ENCODE measurements at places on chromosomes 5 and 9. TPM values are rescaled to one million over a fixed set of nuclear protein-coding genes. Genes with fewer than 3 reads are reported as not detected.

The ASS1 gene
- total RNA-seq = 3.4 TPM

GRCh38 chr9:16026886-16027285 lies 474.0 kb downstream of the CCDC171 start:
- DNase-seq = no peak

The CFAP90 gene
- total RNA-seq = not detected

DNA sequence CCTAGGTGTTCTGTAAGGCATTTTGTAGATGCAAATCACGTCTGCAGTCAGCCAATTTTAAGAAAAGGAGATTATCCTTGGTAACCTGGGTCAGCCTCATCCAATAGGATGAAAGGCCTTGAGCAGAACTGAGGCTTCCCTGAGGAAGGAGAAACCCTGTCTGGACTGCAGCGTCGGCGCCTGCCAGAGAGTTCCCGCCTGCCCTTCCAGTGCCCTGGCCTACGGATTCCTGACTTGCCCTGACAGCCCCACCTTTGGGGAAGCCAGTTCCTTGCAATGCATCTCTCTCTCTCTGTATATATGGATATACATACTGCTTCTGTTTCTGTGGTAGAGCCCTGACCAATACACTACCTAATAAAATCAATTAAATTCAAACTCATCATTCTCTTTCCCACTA lies 66.2 kb upstream of the RUFY1 start:
- no peak for DNase-seq

The LAMC3 gene
- total RNA-seq = 2.6 TPM

- peak; percentile 65 for DNase-seq
Measured at GRCh38 chr9:94002316-94003140, 47.4 kb upstream of the BARX1 start.

- DNase-seq = no peak
Measured at GRCh38 chr9:137556069-137556838, 4.6 kb downstream of the MRPL41 start.

The NDST1 gene
- total RNA-seq = 27.5 TPM

- DNase-seq = no peak
Measured at GRCh38 chr9:33234511-33235467, 5.2 kb upstream of the SPINK4 start.

GRCh38 chr9:68872026-68872501 lies 141.8 kb downstream of the PRKACG start:
- DNase-seq = no peak

- no peak for DNase-seq
Measured at GRCh38 chr9:134814598-134815215, 65.9 kb upstream of the FCN2 start.

DNA sequence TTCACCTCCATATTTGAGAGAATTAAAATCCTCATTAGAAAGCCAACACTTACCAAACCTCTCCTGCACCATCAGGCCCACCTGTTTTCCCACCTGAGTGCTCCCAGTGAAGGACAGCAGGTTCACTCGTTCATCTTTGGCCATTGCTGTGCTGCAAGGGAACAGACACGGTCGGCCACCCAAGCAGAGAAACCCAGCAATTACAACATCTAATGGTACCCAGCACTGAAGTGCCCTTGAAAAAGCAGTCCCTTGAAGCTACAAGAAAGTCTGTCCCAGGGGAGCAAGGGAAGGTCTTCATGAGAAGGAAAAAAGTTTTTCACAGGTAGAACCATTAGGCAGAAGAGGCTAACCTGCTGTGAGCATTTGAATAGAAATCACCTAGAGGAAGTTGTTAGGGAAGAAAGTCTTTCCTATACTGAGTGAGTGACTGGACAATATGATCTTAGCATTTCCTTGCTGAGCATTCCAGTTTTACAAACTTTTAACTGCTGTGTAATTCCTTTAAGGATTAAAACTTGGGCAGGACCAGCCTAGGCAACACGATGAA lies 26.7 kb downstream of the ALDH7A1 start:
- no peak for DNase-seq

The PCDHA4 gene
- total RNA-seq = under 0.01 TPM

DNA sequence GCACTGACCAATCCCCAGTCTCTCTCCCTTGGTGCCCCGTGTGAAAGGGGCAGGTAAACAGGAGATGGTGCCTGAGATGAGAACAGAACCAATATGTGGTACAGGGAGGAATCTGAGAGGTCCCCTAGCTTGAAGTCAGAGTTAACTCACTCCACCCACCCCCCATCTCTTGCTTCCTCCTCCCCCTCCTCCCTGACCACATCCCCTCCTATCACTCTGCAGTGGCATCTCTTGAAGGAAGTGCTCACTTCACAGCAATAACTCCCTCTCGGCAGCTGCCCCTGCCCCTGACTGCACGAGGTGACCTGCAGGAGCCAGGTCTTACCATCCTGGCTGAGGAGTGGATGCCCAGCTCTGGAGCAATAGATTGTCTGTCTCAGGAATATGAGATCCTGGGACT lies 224.0 kb downstream of the GAS1 start:
- DNase-seq = no peak

DNA sequence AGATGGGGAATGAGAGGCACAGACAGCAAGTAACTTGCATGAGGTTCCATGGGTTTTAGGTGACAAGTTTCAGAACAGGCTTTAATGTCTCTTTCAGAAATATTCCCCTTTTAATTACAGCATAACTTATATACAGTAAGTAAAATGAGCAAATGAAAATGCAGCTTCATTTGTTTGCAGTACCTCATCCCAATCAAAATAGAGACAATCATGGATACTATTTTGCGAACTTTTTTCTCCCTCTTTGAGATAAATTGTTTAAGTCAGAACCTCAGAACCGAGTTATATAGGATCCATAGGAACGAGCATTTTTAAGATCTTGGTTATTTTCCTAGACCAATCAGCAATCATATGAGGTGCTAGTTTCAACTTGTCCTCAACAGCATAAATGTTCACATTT lies 3.5 kb downstream of the LCP2 start:
- DNase-seq = no peak

DNA sequence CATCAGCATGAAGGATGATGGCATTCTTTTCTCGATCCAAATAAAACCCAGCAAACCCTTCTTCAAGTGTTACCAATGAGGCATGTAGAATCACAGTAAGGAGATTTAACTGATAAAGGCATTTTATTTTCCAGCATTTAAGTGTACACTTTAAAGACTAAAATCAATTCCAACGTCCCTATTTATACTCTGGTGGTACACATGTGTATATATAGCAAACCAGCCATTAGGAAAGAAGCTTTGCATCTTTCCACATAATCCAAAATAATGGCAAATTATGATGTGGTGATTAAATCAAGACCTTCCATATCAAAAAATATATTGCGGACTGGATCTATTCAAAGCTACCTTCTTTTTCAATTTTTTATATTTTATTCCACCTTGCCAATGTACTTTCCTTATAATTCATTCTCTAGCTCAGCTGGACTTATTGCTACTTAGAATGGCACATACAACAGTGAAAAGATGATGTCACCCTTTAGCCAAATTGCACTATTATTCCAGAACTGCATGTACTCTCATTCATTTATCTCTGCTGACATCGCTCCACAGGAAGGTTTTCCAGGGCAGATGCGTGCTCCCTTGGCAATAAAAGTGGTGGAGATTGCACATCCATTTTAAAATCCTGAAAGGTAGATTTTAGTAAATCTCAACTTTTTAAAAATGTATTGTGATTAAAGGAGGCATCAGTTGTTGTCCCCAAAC lies 63.3 kb upstream of the SLC30A5 start:
- DNase-seq = no peak

The ASPN gene
- total RNA-seq = not detected

The GMCL2 gene
- not detected for total RNA-seq

The SLIT3 gene
- under 0.01 TPM for total RNA-seq

The RNF180 gene
- total RNA-seq = 1.1 TPM

GRCh38 chr5:1200495-1201326 lies 684 bp upstream of the SLC6A19 start:
- no peak for DNase-seq

The PCDHB4 gene
- 0.22 TPM for total RNA-seq

The NOXA1 gene
- total RNA-seq = 0.87 TPM

The EMB gene
- under 0.01 TPM for total RNA-seq

The GDF9 gene
- not detected for total RNA-seq

- DNase-seq = no peak
Measured at GRCh38 chr9:109088221-109088620, 31.5 kb downstream of the TMEM245 start.

- no peak for DNase-seq
Measured at GRCh38 chr5:71860048-71860447, 141.0 kb downstream of the CARTPT start.

DNA sequence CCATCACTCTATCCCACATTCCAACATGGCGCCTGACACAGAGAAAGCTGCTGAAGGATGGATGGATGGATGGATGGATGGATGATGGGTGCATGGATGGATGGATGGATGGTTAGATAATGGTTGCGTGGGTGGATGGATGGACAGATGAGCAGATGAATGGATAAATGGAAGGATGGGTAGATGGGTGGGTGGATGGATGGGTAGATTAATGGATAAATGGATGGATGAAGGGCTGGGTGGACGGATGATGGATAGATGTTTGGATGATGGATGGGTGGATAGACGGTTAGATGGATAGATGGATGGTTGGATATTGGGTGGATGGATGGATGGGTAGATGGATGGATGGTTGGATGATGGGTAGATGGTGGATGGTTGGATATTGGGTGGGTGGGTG lies 4.5 kb downstream of the LCN12 start:
- DNase-seq = no peak

The LCN15 gene
- total RNA-seq = 0.22 TPM

The DMGDH gene
- 0.40 TPM for total RNA-seq

The AK8 gene
- not detected for total RNA-seq

DNA sequence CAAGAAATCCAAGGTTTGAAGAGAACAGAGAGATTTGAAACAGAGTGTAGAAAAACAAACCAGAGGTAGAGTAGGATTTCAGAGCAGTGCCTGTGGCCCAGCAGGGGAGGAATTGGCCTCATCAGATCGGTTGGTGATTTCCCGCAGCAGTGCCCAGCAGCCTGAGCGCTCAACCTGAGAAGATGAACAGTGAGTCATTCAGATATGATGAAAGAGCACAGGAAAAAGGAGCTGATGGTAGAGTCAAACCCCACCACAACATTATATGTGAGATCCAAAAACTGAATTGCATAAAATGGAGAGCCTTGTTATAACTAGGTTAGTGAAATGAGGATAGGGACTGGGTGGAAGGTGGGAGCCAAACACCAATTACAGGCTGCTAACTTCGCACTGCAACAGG lies 248.9 kb downstream of the PIK3R1 start:
- DNase-seq = no peak

The DAB2 gene
- total RNA-seq = 94.8 TPM

- no peak for DNase-seq
Measured at GRCh38 chr5:22926574-22926973, 73.4 kb upstream of the CDH12 start.

The SPINK1 gene
- total RNA-seq = not detected

The THOC3 gene
- 27.5 TPM for total RNA-seq

DNA sequence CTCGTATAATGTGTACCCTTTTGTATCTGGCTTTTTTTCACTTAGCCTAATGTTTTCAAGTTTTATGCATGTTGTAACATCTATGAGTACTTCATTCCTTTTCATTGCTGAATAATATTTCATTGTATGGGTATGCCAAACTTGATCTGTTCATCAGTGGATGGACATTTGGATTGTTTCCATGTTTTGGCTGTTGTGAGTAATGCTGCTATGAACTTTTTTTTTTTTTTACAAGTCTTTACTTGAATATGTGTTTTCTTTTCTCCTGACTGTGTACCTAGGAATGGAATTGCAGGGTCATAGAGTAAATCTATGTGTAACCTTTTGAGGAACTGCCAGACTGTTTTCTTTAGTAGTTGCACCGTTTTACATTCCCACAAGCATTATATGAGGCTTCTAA lies 52.4 kb downstream of the MTREX start:
- no peak for DNase-seq

The PCDHB8 gene
- 0.44 TPM for total RNA-seq
